ENCODE measurements at places on chromosomes 3 and 15.
A peak's percentile ranks its signal among the peaks of the same experiment; 100 is the strongest.

DNA sequence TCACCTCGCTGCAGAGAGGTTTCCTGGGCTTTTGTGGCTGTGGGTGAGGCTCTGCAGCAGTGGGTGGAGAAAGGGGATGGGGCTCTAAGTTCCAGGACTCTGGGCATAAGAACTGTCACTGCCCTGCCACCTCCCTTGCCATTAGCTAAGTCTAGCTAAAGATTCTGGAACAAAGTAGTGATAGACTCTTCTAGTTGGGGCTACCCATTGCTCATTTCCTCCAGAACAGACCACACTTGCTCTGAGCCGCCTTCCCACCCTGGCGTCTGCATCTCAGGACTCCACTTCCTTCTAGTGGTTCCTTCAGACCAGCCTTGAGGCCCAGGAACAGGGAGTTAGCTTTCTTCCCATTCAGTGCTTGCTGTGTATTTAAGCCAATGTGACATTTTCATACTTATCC lies 7.5 kb downstream of the ARHGAP31 start:
- no peak for DNase-seq

- DNase-seq, result no peak
Observed at GRCh38 chr3:117603097-117603496, 893.5 kb downstream of the TUSC7 start.

DNA sequence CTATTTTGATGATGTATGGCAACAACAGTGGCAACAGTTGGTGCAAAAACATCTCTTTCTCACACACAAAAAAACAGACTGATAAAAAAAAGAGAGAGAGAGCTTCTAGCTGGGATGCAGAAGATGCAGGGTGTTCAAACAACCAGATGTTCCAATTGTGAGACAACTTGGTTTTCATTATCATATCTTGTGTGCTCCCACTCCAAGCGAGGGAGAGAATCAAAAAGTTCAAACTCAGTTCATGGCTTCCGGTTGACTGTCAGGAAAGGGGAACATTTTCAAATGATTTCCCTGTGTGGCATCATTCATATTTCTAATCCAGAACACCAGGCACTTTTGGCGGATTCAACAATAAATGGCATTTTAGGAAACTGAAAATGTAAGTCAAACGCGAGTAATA lies 72.1 kb downstream of the RSL24D1 start:
- no peak for DNase-seq

GRCh38 chr3:70824078-70824477 lies 511.6 kb upstream of the MDFIC2 start:
- no peak for DNase-seq

GRCh38 chr3:123803521-123803920 lies 80.6 kb downstream of the MYLK start:
- DNase-seq, result no peak

- DNase-seq, result peak; percentile 65
Observed at GRCh38 chr15:38002883-38003477, 68.5 kb downstream of the TMCO5A start.

GRCh38 chr15:67124111-67124510 lies 58.7 kb downstream of the SMAD3 start:
- DNase-seq, result no peak
